ENCODE measurements at places on chromosomes 3 and 15. TPM values are rescaled to one million over a fixed set of nuclear protein-coding genes. Genes with fewer than 3 reads are reported as not detected.

GOLGA8H gene
- total RNA-seq, result under 0.01 TPM

IQCF5 gene
- not detected for total RNA-seq

C3orf85 gene
- total RNA-seq, result not detected

- DNase-seq, result no peak
Measured at GRCh38 chr3:171058058-171058457, 31.5 kb upstream of the SLC2A2 start.

LINGO1 gene
- total RNA-seq, result not detected

XPC gene
- 33.5 TPM for total RNA-seq

DNA sequence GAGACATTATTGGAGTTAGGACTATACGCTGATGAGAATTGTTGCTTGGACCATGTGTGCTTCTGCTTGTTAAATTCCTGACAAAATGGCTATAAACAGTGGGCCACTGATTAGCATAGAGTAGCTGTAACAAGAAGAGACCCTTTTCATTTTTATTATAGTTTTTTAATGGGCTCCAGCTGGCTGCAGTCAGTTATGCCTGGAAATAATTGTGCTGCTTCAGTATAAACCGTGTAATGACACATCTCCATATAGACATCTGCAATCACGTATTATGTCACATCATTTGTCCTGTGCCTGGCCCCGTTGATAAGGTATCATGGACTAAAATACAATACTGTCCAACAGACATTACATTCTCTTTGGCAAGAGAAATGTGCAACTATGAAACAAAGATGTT lies 50.9 kb downstream of the ARPP21 start:
- no peak for DNase-seq

DNA sequence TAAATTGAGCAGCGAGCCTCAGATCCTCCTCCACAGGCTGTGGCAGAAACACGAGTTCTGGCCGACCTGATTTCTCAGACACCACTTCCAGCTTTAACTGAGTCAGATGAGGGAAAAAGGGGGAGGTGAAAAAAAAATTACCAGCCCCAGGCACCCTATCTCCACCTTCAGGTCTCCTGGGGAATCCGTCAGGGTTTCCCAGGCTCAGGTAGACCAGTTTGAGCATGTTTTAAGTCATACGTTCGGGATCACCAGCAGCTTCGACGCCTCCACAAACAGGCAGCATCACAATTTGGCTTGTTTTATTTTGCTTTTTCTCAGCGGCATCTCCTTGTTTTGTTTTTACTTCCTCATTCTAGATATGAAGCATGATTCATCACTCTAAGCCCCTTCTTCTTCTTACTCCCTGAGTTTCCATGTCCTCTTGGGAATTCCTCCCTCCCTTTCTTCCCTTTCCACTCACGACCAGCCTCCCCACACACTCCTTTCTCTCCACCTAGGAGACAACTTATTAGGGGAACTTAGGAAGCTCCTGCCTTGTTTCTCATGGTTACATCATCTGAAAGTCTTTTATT lies 190.1 kb downstream of the ZNF621 start:
- DNase-seq, result peak; percentile 11

CHRNA3 gene
- not detected for total RNA-seq

VILL gene
- total RNA-seq, result 4.3 TPM

DNA sequence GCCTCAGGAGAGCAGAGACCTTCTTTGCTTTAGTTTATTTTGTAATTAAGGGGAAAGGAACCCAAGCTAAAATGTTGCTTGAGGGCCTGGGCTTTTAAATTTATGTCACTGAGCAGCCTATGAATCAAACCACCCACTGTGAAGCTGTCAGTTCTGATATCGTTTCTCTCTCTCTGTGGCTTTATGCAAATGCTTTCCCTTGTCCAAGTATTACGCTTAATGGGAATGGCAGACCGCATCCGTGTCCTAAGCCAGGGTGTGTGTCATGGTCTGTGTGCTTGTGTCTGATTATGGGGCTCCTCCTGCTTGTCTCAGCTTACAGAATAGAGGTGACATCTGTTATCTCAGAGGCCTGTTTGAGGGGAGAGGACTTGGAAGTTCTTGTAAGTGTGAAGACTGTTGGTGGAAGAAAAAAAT lies 82.4 kb downstream of the EBLN2 start:
- DNase-seq, result no peak

CPB1 gene
- total RNA-seq, result not detected

TIPIN gene
- total RNA-seq, result 10.0 TPM

- no peak for DNase-seq
Measured at GRCh38 chr15:82613747-82614146, 33.4 kb downstream of the CPEB1 start.

GRCh38 chr3:174792864-174793263 lies 66.3 kb upstream of the NAALADL2 start:
- no peak for DNase-seq

DNA sequence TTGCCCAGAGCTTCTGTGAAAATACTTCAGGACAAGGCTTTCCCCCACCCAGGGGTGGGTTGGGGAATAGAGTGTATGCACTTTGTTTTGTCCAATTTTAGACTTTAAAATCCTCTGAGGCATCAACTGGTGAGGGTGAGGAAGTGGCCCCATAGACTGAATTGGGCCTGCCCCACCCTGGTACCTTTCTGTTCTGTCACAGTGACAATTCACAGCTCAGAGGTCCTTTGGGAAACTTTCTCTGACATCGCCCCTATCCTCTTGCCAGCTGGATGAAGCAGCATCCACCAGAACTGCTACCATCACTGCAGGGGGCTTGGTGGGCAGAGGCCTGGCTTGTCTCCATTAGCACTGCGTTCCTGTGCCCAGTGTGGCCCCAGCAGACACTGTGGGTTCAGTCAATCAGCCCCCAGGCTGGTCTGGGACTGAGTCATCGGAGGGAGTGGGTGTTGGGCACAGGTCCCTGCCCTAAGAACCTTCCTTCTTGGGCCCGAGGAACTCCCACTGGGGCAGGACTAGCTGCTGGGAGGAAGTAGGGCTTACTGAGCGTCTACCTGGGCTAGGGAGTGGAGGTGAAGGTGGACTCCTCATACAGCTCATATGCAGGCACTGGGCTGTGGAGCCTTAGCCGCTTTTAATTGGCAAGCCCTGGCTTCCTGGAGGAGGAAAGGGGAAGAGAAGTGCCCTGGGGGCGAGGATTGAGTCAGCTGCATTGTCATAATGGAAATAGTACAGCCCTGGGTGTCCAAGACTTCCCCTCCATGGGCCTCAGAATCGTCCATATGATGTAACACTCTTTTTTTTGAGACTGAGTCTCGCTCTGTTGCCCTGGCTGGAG lies 1.5 kb upstream of the PPM1M start:
- DNase-seq, result peak; percentile 29

DNA sequence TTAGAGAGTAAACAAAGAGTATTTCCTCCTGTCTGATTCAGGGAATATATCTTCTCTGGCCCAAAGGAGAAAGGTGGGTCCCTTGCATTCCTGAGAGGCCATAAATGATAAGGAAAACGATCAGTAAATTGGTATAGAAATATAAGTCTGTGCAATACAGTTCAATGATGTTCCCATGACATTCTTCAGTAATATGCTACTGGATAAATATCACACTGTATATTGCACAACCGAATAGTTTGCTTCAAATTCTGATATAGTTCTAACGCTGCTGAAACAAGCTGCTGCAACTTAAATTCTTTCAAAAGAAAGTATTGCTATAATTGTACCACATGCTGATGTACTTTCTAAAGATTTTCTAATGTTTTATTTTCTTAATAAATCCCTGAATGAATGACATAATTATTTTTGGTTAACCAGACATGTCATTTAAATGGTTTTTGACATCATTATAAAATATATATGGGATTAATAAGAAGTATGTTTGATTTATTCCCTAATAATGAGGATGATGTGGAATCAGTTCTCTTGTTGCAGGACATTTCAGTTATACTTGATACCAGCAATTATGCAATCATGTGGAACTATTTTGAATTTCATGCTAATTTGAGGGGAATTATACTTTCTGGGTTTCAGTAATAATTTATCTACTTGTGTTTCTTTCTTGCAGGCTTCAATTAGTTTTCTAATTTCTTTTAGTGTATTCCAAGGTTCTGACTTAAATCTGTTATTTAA lies 44.9 kb downstream of the FGF7 start:
- peak; percentile 46 for DNase-seq

- DNase-seq, result no peak
Measured at GRCh38 chr3:38600551-38600950, 48.9 kb downstream of the SCN5A start.

RFX7 gene
- 9.9 TPM for total RNA-seq

TJP1 gene
- 103 TPM for total RNA-seq

GRCh38 chr3:177529716-177530335 lies 332.5 kb upstream of the TBL1XR1 start:
- DNase-seq, result peak; percentile 66

- no peak for DNase-seq
Measured at GRCh38 chr15:68603951-68604350, 25.2 kb downstream of the CORO2B start.

SEMA3B gene
- 23.3 TPM for total RNA-seq

DNA sequence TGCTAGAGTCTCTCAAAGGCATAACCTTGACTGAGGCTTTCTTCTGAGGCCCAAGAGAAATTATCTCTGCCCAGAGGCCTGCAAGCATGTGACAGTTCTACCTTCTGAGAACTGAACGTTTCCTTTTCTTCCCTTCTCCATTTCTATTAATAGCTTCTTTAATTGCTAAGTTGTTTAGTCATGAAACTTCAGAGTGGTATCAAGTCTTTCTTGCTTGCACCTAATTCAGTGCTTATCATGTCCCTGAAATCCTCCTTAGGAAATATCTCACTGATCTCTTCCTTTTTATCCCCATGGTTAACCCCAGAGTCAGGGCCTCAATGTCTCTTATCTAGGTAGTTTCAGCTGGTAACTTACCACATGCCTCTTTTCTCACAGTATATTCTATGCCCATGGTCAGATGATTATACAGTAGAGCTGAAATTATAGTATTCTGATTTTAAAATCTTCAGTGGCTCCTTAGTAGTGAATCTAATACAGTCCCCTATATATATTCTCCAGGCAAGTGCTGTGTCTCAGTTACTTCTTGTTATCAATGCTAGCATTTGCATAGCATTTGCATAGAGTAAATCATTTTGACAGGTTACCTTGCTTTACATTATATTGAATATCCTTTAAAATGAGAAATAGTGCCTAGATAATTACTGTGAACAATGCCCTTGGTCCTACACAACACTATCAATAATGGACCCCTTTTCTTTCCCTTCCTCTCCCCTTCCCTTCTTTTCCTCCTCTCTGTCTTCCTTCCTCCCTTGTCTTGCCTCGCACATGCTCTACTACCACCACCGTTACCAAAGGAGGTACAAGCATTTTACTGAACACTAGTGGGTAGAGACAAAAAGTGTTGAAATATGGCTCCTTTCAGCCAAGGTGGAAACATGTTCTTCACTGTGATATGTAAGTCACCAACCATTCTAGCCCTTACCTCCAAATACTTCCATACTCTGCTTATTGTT lies 33.0 kb downstream of the KBTBD8 start:
- DNase-seq, result peak; percentile 38

DNA sequence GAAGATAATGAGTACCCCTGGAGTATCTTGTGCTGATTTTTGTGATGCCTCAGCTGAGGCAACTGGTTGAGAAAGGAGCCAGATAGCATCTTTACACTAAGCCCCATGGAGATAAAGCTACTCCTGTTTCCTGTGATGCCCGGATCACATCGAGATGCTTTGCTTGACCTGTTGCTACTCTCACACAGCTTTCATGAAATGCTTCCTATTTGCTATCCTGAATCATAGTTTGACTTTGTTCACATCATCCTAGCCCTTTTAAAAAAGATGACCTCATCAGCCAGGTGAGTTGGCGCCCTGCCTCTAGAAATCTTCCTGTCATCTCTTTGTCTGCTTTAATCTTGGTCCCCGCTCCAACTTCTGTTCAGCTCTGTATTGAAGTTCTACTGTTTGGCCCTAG lies 409.6 kb upstream of the TBL1XR1 start:
- DNase-seq, result peak; percentile 70

DNA sequence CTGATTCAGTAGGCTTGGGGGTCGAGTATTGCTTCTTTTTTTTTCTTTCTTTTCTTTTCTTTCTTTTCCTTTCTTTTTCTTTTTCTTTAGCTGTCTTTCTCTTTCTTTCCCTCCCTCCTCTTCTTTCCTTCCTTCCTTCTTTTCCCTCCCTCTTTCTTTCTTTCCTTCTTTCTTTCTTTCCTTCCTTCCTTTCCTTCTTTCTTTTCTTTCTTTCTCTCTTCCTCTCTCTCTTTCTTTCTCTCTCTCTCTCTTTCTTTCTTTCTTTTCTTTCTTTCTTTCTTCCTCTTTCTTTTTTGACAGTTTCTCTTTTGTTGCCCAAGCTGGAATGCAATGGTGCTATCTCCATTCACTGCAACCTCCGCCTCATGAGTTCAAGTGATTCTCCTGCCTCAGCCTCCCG lies 36.0 kb downstream of the TM4SF4 start:
- DNase-seq, result no peak

DNA sequence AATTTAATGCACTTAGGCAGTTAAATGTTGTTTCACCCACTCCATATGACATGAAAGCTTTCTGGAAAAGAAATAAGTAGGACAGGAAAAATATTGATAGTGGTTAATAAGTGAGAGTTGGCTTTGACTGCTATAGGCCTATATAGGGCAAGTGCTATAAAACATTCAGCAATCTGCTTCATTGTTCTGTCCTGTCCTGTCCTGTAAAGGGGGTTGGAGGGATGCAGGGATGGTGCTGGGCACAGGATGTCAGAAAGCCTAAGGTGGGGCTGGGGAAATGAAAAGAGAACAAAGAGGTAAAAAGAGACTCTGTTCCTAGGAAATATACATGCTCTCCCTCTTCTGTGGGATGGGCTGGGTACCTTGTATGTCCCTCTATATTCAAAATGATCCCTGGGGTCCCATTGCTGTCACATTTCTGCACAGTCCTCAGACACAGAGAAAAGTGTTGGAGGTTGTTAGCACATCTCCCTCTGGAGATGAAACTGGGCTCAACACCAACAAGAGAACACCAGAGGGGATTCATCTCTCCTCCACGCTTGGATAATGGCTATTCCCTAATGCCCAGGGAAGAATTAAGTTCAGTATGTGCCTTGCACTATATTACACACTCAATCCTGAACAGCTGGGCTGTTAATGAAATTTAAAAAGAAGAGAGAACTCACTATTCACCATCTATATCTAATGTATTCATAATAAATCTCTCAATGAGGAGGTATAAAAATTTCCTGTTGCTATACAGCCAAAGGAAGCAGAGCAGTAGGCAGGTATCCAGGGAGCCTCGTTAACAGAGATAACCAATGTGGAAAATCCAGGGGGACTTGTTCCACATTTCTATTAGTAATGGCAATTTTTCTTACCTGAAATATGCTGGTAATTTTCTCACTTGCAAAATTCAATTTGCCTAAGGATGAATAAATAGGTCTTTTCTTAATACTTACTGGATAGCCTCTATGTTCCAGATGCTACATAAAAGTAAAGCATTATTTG lies 108.1 kb upstream of the ZBED2 start:
- DNase-seq, result no peak
